Cardiac muscle cell (in vitro differentiated cells and primary cell): ENCODE measurements at places on chromosomes 6 and 20. TPM values are rescaled to one million over a fixed set of nuclear protein-coding genes. Genes with fewer than 3 reads are reported as not detected.
A peak's percentile ranks its signal among the peaks of the same experiment; 100 is the strongest.

DNA sequence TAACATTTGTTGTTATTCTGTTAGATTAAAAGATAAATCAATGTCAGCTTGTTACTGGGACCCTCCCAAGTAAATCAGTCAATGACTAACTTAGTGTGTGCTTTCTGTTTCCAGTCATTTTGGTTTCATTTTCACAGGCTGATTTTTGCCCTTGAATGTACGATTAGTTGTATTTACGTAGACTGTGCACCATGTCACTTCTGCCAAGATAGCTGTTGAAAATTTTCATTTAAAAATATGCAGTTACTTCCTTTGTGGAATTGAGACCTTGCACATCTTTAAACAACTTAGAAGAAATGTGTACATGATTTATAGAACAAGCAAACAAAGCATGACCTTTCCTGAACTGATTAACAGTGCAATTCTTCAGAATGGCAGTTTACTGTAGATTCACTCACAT lies 944.8 kb upstream of the CITED2 start:
- H3K4me1 ChIP-seq: peaks cover 26% of the 10 kb centered on the region
- H3K4me3 ChIP-seq: no peak overlapping the region
- no peaks in the 10 kb centered on the region for H3K27me3 ChIP-seq

GRCh38 chr6:1179571-1180459 lies 132.1 kb upstream of the FOXQ1 start:
- H3K36me3 ChIP-seq: no peaks in the 10 kb centered on the region
- peaks cover 7% of the 10 kb centered on the region for H3K27me3 ChIP-seq
- no peak for DNase-seq
- no peak overlapping the region for H3K27ac ChIP-seq

DNA sequence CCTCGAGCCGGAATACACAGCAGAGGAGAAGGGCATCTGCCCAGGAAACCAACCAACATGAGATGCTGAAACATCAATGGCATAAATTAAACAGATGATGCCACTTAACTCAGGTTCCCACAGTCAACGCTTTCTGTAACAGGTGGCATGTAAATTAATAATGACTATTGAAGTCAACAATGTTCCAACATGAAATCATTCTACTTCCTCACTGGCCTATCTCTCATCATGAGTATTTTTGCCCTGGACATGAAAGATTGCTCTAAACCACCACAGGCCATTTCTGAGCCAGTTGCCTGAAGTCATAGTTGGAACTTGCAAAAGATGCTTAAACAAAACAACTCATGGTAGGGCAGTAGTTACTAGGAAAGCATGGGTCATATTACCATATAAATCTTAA lies 397.9 kb upstream of the JARID2 start:
- no peaks in the 10 kb centered on the region for H3K4me1 ChIP-seq
- H3K36me3 ChIP-seq: no peaks in the 10 kb centered on the region
- no peak overlapping the region for H3K27ac ChIP-seq
- H3K27me3 ChIP-seq: no peaks in the 10 kb centered on the region
- no peak for DNase-seq
- H3K4me3 ChIP-seq: no peak overlapping the region

- no peak overlapping the region for H3K27ac ChIP-seq
- no peak for DNase-seq
- H3K4me1 ChIP-seq: no peaks in the 10 kb centered on the region
- H3K36me3 ChIP-seq: no peaks in the 10 kb centered on the region
Measured at GRCh38 chr6:124683507-124683906, 278.7 kb upstream of the RNF217 start.

GRCh38 chr6:167485186-167485978 lies 160.5 kb downstream of the TTLL2 start:
- H3K4me1 ChIP-seq: no peaks in the 10 kb centered on the region
- no peak overlapping the region for H3K4me3 ChIP-seq
- no peak overlapping the region for H3K27ac ChIP-seq
- no peaks in the 10 kb centered on the region for H3K36me3 ChIP-seq
- no peaks in the 10 kb centered on the region for H3K27me3 ChIP-seq

DNA sequence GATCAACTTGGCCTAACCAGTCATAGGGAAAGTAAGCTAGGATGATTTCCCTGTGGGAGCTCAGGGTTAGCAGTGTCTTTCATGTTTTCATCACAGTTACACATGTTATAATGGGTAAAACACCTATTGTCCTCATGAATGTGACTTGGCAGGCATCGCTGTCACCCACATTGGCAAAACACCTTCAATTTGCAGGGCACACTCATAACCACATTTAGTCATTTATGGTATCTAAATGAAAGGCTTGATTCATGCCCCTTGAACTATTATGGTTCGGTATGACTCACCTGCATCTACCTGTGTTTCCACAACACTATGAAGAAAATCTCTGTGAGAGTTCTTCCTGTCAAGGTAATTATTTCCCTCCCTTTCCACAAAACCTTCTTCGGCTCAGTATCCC lies 49.2 kb downstream of the FRK start:
- H3K27ac ChIP-seq: no peak overlapping the region
- H3K27me3 ChIP-seq: no peaks in the 10 kb centered on the region
- no peaks in the 10 kb centered on the region for H3K4me1 ChIP-seq
- DNase-seq: no peak

SAMHD1 gene
- 7.3 and 11.2 TPM in 2 replicates for total RNA-seq

- DNase-seq: no peak
- H3K4me3 ChIP-seq: no peak overlapping the region
- no peaks in the 10 kb centered on the region for H3K36me3 ChIP-seq
Measured at GRCh38 chr6:163640641-163641040, 226.1 kb downstream of the QKI start.

AIF1 gene
- total RNA-seq: 1.2 TPM in 1 of 2 replicates, not detected in the other

- DNase-seq: no peak
- peaks cover 22% of the 10 kb centered on the region for H3K4me1 ChIP-seq
- no peak overlapping the region for H3K4me3 ChIP-seq
- H3K36me3 ChIP-seq: no peaks in the 10 kb centered on the region
- H3K27ac ChIP-seq: no peak overlapping the region
- H3K27me3 ChIP-seq: no peaks in the 10 kb centered on the region
Measured at GRCh38 chr6:139920776-139921100, 546.3 kb upstream of the CITED2 start.

DNA sequence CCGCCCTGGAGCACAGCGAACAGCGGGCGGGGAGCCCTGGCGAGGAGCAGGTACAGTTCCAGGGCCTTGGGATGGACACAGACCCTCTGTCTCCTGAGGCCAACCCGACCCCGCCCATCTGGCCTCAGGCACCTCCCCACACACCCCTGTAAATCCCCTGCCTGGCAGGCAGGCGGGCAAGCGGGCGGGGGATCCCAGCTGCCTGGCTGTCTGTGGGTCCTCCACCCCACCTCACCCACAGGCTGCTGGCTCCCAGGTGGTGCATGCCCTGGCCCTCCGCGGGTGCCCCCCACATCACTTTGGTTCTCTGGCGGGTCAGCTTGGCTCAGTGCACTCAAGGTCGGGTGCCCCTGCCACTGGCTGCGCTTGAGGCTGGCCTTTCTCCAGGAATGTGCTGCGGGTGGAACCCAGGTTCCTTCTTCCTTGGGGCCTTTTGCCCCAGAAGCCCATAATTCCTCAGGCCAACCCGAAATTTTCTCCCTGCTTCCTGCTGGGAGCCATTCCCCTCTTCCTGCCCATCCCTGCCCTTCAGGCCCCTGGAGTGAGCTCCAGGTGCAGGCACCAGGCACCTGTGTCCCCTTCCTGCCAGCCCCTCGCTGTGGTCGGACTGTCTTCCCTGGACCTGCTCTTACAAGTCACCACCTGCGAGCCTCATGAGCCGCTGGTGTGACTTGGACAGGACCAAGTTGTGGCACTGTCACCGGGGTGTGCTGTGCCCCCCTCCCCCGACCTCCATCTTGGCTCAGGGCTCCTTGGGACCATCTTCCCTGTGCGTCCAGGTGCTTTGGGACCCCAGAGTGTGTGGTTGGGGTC lies 5.3 kb upstream of the TNFRSF6B start:
- H3K27ac ChIP-seq: no peak overlapping the region
- no peak for DNase-seq
- H3K4me3 ChIP-seq: no peak overlapping the region
- H3K4me1 ChIP-seq: peaks cover 7% of the 10 kb centered on the region

IL17F gene
- total RNA-seq: not detected in 2 replicates

- peaks cover 91% of the 10 kb centered on the region for H3K27me3 ChIP-seq
- peak; percentile 31 for DNase-seq
- peak overlapping the region; percentile 17 for H3K4me3 ChIP-seq
- no peaks in the 10 kb centered on the region for H3K36me3 ChIP-seq
- H3K4me1 ChIP-seq: no peaks in the 10 kb centered on the region
Measured at GRCh38 chr20:26209171-26209941, 512.7 kb upstream of the ZNF337 start.

DNA sequence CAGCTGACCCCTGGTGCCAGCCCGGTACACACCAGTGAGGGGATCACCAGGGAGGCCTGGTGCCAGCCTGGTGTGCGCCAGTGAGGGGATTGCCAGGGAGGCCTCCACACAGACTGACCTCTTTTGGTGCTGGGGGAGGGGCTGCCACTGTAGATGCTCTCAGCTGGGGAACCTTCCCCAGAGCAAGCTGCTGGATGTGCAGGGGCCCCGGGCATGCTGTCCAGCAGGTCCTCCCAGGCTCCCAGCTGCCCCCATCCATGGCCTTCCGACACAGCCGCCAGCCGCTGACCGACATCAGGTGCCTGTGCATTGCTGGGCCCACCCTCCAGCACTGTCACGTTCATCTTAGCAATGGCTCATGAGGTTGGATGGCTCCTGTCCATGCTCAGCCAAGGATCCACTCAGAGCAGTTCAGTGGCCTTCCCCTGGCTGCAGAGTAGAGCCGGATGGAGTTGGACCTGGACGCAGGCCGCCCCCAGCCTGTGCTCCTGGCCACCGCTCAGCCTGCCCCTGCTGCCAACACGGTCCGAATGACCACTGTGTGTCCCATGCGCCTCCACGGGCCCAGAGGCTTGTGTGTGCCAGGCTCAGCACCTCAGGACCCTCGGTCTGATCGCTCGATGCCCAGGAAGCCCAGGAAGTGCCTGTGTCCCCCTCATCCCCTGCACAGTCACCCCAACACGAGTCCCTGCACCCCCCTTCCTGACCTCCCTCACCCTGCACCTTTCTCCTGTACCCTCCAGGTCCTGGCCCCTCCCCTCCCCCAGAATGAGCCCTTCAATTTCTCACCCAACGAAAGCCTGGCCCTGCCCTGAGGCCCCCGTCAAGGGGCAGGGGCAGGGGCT lies 95.7 kb downstream of the YTHDF1 start:
- peaks cover 16% of the 10 kb centered on the region for H3K27me3 ChIP-seq
- no peak overlapping the region for H3K4me3 ChIP-seq
- no peaks in the 10 kb centered on the region for H3K36me3 ChIP-seq
- no peak overlapping the region for H3K27ac ChIP-seq
- no peaks in the 10 kb centered on the region for H3K4me1 ChIP-seq
- no peak for DNase-seq

DNA sequence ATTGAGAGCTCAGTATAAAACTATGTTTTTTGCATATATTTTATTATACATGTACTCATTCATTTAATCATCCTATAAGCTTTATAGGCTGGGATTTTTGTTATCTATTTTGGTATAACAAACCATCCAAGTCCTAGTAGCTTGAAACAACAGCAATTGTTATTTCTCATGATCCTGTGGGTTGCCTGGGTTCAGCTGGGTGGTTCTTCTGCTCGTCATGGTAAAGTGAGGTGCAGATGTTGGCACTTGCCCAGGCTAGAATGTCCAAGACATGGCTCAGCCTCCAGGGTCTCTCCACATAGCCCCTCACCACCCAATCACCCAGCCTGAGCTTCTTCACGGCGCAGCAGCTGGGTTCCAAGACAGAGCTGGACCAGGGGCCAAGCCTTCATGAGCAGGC lies 20.8 kb upstream of the TM9SF4 start:
- H3K36me3 ChIP-seq: no peaks in the 10 kb centered on the region
- H3K4me1 ChIP-seq: no peaks in the 10 kb centered on the region
- DNase-seq: no peak
- no peak overlapping the region for H3K4me3 ChIP-seq
- H3K27ac ChIP-seq: no peak overlapping the region
- peaks cover 6% of the 10 kb centered on the region for H3K27me3 ChIP-seq

- H3K27ac ChIP-seq: no peak overlapping the region
- no peaks in the 10 kb centered on the region for H3K4me1 ChIP-seq
- H3K27me3 ChIP-seq: no peaks in the 10 kb centered on the region
- DNase-seq: peak; percentile 99
Measured at GRCh38 chr20:56439771-56440291, 27.8 kb downstream of the CASS4 start.

DSP gene
- total RNA-seq: 185 and 362 TPM in 2 replicates

- no peak overlapping the region for H3K27ac ChIP-seq
- H3K36me3 ChIP-seq: no peaks in the 10 kb centered on the region
- no peak for DNase-seq
- peaks cover 19% of the 10 kb centered on the region for H3K4me1 ChIP-seq
Measured at GRCh38 chr6:100879317-100879716, 1.8 kb downstream of the ASCC3 start.

DNA sequence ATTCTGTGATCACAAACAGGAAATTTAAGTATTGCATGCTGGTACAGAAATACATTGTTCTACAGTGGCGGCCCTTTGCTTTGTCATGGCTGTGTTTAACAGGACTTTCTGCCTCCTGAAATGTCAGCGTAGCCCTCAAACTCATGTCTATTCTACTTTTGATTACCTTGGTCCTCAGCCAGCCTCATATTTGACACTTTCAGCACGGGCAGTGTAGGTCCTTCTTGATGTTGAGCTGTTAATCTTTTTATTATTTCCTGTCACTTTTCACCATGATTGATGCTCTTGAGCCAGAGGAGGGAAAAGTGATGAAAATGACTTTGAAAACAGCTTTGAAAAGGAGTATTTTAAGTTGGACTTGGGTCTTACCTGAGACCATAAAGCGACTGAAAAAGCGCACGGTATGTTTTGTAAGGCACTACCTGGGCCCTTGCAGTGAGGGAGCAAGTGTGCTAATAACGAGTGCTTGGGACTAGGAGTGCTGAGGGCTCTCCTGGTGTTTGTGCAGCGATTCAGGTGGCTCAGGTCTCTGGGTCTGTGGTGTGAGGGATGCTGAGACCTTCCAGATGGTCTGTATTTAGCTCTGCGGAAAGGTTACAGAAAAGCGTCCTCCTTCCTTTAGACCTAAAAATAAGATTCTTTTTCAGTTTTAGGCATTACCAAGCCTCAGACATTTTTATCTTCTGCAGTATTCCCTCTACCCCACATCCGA lies 45.2 kb upstream of the RREB1 start:
- no peak overlapping the region for H3K27ac ChIP-seq
- H3K4me3 ChIP-seq: no peak overlapping the region
- no peaks in the 10 kb centered on the region for H3K36me3 ChIP-seq
- no peak for DNase-seq

BPIFB2 gene
- total RNA-seq: not detected in 2 replicates

DNA sequence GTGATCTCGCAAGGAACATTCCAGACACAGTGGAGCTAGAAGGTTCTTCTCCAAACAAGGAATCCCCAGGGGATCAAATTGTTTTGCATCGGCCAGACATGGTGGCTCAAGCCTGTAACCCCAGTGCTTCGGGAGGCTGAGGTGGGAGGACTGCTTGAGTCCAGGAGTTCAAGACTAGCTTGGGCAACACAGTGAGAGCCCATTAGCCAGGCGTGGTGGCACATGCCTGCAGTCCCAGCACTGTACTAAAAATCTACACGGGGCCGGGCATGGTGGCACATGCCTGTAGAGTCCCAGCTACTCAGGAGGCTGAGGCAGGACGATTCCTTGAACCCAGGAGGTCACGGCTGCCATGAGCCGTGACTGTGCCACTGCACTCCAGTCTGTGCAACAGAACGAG lies 15.3 kb downstream of the GMEB2 start:
- DNase-seq: no peak
- no peaks in the 10 kb centered on the region for H3K27me3 ChIP-seq
- H3K36me3 ChIP-seq: no peaks in the 10 kb centered on the region

- H3K36me3 ChIP-seq: peaks cover 18% of the 10 kb centered on the region
- DNase-seq: peak; percentile 42
- H3K4me1 ChIP-seq: peaks cover 25% of the 10 kb centered on the region
- H3K4me3 ChIP-seq: no peak overlapping the region
Measured at GRCh38 chr20:62914970-62915457, 11.3 kb downstream of the DIDO1 start.

THBD gene
- 0.54 and 1.1 TPM in 2 replicates for total RNA-seq
